ENCODE measurements at places on chromosomes 11 and 22. TPM values are rescaled to one million over a fixed set of nuclear protein-coding genes. Genes with fewer than 3 reads are reported as not detected.

The RFPL2 gene
- total RNA-seq: not detected

The OR56A3 gene
- not detected for total RNA-seq

The MAJIN gene
- total RNA-seq: 0.68 TPM

The IFITM10 gene
- 0.14 TPM for total RNA-seq

The HYOU1 gene
- 303 TPM for total RNA-seq

The CRYBA4 gene
- total RNA-seq: not detected

The LARGE2 gene
- total RNA-seq: 11.2 TPM

The KCTD17 gene
- 35.3 TPM for total RNA-seq

The BTG4 gene
- 0.08 TPM for total RNA-seq

The OSM gene
- total RNA-seq: not detected

The VSIG10L2 gene
- not detected for total RNA-seq

The HEPHL1 gene
- total RNA-seq: not detected

The SCN4B gene
- total RNA-seq: 0.41 TPM

The CARD18 gene
- not detected for total RNA-seq

The FBLN1 gene
- 29.0 TPM for total RNA-seq

The SNX32 gene
- 1.4 TPM for total RNA-seq

The HTR3B gene
- total RNA-seq: not detected

The TRPC6 gene
- total RNA-seq: not detected
